ENCODE measurements at places on chromosomes 5 and 9. TPM values are rescaled to one million over a fixed set of nuclear protein-coding genes. Genes with fewer than 3 reads are reported as not detected.

Gene PCDHAC2
- 0.38 TPM for total RNA-seq

DNA sequence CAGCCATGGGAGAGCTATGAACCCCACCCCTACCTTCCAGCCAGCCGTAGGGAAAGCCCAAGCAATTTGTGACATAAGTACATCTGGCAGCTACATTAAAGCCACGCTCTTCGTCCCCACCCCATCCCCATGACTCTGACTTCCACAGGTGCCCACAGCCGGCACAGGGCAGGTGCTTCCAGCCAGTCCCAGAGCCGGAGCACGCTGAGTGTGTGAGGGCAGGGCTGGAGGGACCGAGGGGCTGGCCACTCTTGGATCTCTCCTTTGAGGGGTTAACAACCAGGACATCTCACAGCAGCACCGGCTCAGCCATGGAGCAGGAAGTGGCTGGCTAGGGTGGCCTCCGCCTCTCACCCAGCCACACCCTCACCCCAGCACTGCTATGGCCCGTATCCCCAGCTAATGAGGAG, 2.4 kb upstream of the FAM78A start:
- H3K4me3 ChIP-seq, result no peak overlapping the region
- H3K27me3 ChIP-seq, result peaks cover 70% of the 10 kb centered on the region
- peak overlapping the region; percentile 1 for H3K27ac ChIP-seq
- H3K36me3 ChIP-seq, result no peaks in the 10 kb centered on the region
- peaks cover 40% of the 10 kb centered on the region for H3K4me1 ChIP-seq

GRCh38 chr9:91659529-91660495, 236.2 kb upstream of the NFIL3 start:
- H3K36me3 ChIP-seq, result no peaks in the 10 kb centered on the region
- no peak overlapping the region for H3K4me3 ChIP-seq
- H3K27ac ChIP-seq, result no peak overlapping the region

DNA sequence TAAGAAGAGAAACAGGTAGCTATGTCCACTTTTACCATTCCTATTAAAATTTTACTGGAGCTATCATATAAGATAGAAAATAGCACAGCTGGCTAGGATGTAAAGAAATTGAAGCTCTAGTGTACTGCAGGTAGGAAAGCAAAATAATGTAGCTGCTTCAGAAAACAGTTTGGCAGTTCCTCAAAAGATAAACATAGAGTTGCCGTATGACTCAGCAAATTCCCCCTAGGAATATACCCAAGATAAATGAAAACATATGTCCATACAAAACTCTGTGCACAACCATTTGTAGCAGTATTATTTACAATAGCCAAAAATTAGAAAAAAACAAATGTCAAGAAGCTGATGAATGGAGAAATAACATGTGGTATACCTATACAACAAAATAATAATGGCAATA, 64.6 kb upstream of the SHISAL2B start:
- no peak overlapping the region for H3K4me3 ChIP-seq
- H3K27me3 ChIP-seq, result no peaks in the 10 kb centered on the region
- no peak overlapping the region for H3K27ac ChIP-seq
- H3K4me1 ChIP-seq, result no peaks in the 10 kb centered on the region
- DNase-seq, result no peak
- no peaks in the 10 kb centered on the region for H3K36me3 ChIP-seq

Gene SLC6A7
- total RNA-seq, result under 0.01 TPM

Gene TMEM252
- total RNA-seq, result not detected

- H3K36me3 ChIP-seq, result peaks cover 28% of the 10 kb centered on the region
- no peak overlapping the region for H3K27ac ChIP-seq
- H3K27me3 ChIP-seq, result no peaks in the 10 kb centered on the region
- H3K4me1 ChIP-seq, result peaks cover 3% of the 10 kb centered on the region
- DNase-seq, result no peak
Observed at GRCh38 chr9:2039294-2040180, 24.4 kb downstream of the SMARCA2 start.

Gene PCDHA9
- total RNA-seq, result not detected

Gene RUFY1
- 31.5 TPM for total RNA-seq

GRCh38 chr9:121622387-121623203, 28.8 kb upstream of the DAB2IP start:
- H3K36me3 ChIP-seq, result no peaks in the 10 kb centered on the region
- DNase-seq, result no peak
- H3K4me3 ChIP-seq, result no peak overlapping the region
- peaks cover 3% of the 10 kb centered on the region for H3K4me1 ChIP-seq
- H3K27ac ChIP-seq, result peak overlapping the region; percentile 33
- H3K27me3 ChIP-seq, result no peaks in the 10 kb centered on the region

DNA sequence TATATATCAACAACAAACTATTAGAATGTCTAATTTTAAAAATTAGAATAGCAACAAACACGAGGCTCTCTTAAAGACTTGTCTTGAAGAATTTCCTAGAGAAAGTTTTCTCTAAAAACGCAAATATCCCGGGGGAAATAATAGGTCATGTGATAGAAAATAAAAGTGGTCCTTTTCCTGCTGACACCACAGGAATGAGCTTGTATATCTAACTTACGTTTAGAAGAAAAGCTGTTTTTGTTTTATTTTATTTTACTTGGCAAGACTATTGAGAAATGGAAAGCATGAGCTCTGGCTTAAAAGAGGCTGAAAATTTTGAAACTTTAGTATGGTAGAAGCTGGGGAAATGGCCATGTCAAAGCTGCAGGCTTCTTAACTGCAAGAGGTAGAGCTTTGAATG, 465.0 kb downstream of the AGTPBP1 start:
- H3K27me3 ChIP-seq, result no peaks in the 10 kb centered on the region
- no peaks in the 10 kb centered on the region for H3K4me1 ChIP-seq
- no peak overlapping the region for H3K27ac ChIP-seq
- no peaks in the 10 kb centered on the region for H3K36me3 ChIP-seq
- no peak for DNase-seq
- H3K4me3 ChIP-seq, result no peak overlapping the region

Gene TMC1
- total RNA-seq, result 0.28 TPM

- DNase-seq, result no peak
- H3K27ac ChIP-seq, result no peak overlapping the region
- peaks cover 14% of the 10 kb centered on the region for H3K27me3 ChIP-seq
- no peak overlapping the region for H3K4me3 ChIP-seq
- H3K4me1 ChIP-seq, result peaks cover 2% of the 10 kb centered on the region
Observed at GRCh38 chr9:132985489-132985888, 7.0 kb downstream of the GFI1B start.

DNA sequence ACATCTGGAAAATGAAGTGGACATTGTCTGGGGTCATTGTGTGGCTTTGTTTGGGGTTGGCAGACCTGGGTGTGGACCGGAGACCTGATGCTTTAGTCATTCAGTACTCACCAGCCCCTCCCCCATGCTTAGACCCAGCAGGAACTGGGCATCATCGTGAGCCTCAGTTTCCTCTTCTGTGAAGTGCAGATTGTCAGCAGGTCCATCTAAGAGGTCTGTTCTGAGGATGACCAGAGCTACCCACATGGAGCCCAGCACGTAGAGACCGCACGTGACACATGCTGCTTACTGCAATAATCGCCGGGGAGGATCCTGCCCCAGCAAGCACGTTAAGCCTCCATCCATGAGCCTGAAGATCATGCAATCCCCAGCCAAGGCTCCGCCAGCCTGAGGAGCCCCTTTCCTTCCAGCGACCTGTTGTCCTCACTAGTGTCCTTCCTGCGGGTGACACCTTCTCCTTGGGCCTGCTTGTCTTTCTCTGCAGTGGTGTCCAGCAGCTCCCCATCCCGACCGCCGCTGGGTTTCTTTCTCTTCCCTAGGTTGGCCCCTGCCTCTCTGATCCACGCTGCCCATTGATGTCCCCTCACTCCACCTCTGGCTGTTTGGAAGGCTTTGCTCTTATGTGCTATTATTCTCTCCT, 26.7 kb upstream of the IRX4 start:
- no peaks in the 10 kb centered on the region for H3K36me3 ChIP-seq
- peaks cover 2% of the 10 kb centered on the region for H3K27me3 ChIP-seq
- H3K4me1 ChIP-seq, result no peaks in the 10 kb centered on the region

DNA sequence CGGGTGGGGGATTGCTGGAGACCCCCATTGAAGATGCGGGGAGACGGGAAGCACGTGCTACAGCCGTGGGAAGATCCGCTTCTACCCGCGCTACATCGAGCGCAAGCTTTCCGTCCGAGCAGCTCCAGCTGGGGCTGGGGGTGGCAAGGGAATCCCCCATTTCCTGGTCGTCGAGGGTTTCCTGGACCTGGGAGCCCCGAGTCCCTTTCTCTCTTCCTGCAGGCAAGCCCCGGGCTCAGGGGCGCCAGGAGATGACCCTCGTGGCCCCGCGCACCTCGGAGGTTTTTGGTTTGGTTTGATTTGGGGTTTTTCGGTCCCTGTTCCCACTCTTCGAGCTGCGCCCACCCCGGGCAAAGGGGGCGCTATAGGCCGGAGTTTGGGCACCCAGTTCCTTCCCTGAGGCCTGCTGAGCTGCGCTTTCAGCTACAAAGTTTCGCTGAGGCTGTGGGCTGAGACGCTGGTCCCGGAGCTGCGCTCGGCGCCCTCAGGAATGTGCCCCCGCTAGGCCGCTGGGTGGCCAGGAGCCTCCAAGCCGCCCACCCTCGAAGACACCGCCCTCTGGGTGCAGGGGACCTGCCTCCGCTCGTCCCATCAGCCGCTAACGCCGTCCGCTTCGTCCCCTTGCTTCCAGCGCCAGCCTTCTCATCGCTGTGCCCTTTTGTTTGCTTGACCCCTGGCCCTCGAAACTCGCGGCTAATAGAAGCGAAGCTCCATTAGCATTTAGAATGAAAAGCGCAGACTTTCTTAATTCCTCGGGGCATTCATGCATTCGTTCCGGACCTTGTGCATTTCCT, 2.9 kb downstream of the NR4A3 start:
- DNase-seq, result no peak
- peak overlapping the region; percentile 59 for H3K4me3 ChIP-seq
- no peaks in the 10 kb centered on the region for H3K36me3 ChIP-seq
- no peak overlapping the region for H3K27ac ChIP-seq

- H3K4me3 ChIP-seq, result no peak overlapping the region
- peaks cover 16% of the 10 kb centered on the region for H3K4me1 ChIP-seq
- no peak for DNase-seq
- no peaks in the 10 kb centered on the region for H3K36me3 ChIP-seq
- no peaks in the 10 kb centered on the region for H3K27me3 ChIP-seq
Observed at GRCh38 chr5:56055287-56055686, 60.5 kb upstream of the IL6ST start.

GRCh38 chr5:110544603-110545002, 181.9 kb downstream of the TMEM232 start:
- no peak overlapping the region for H3K27ac ChIP-seq
- no peaks in the 10 kb centered on the region for H3K36me3 ChIP-seq
- no peaks in the 10 kb centered on the region for H3K27me3 ChIP-seq
- no peak for DNase-seq
- H3K4me1 ChIP-seq, result no peaks in the 10 kb centered on the region

DNA sequence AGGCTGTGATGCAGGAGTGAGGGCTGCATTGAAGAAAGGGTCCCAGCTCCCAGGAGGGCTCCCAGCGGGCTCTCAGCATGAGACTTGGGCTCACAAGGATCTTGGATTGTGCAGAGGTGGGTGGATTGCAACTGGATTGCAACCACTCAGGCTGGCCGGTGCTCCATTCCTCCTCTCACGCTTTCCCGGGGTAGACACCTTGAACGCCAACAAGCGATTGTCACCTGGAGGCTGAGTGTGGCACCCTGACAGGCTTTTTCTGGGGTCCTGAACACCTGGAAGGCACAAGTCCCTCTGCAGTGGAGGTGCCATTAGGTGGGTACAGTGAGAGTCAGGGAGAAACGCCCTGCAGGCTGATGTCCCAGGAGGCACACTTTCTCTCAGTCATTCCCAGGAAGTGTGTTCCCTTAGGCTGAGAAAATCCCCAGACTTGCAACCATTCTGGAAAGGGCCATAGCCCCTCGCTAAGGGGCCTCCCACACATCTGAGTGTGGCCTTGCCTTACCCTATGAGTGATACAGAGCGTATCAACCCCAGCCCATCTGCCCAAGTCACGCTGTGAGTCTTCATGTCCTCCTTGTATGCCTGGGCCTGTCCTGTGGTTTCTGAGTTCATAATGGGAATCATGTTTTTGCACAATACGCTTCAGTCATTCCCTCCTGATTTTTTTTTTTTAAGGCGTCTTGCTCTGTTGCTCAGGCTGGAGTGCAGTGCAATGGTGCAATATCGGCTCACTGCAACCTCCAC, 488.1 kb downstream of the IRX1 start:
- no peak overlapping the region for H3K27ac ChIP-seq
- DNase-seq, result no peak
- no peaks in the 10 kb centered on the region for H3K4me1 ChIP-seq
- no peak overlapping the region for H3K4me3 ChIP-seq

Gene DND1
- 0.52 TPM for total RNA-seq

Gene PCDHB15
- 0.33 TPM for total RNA-seq

- no peak overlapping the region for H3K27ac ChIP-seq
- H3K27me3 ChIP-seq, result no peaks in the 10 kb centered on the region
- H3K4me3 ChIP-seq, result no peak overlapping the region
- DNase-seq, result no peak
- H3K4me1 ChIP-seq, result no peaks in the 10 kb centered on the region
Observed at GRCh38 chr5:143536364-143536763, 132.9 kb upstream of the NR3C1 start.
